AG10803 (cell line): ENCODE measurements at places on chromosomes 12 and 14.

DNA sequence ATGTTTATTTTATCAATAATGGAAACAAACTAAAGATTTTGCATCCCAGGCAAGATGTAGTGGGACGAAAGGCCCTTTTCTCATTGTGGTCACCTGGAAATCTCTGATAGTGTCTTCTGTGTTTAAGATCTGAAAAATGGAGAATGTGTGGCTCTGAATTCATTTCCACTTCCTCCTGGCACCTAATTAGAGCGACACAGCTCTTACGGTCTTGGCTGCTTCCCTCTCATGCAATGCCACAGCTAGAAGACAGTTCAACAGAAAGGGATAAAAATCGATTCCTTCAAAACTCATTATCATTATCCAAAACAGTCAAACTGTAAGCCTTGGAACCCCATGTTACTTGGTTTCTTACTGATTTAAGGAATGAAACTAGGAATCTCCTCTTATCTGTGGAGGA is 9.3 kb downstream of the ST8SIA1 start:
- no peak for DNase-seq

- DNase-seq: peak; percentile 18
Measured at GRCh38 chr14:53109105-53110041, 43.8 kb downstream of the DDHD1 start.

GRCh38 chr12:123571343-123571813 is 13.0 kb upstream of the TMED2 start:
- peak; percentile 91 for DNase-seq

- no peak for DNase-seq
Measured at GRCh38 chr14:106826833-106827369, 1300.5 kb downstream of the TMEM121 start.

GRCh38 chr14:56138928-56139327 is 20.7 kb downstream of the PELI2 start:
- DNase-seq: no peak

DNA sequence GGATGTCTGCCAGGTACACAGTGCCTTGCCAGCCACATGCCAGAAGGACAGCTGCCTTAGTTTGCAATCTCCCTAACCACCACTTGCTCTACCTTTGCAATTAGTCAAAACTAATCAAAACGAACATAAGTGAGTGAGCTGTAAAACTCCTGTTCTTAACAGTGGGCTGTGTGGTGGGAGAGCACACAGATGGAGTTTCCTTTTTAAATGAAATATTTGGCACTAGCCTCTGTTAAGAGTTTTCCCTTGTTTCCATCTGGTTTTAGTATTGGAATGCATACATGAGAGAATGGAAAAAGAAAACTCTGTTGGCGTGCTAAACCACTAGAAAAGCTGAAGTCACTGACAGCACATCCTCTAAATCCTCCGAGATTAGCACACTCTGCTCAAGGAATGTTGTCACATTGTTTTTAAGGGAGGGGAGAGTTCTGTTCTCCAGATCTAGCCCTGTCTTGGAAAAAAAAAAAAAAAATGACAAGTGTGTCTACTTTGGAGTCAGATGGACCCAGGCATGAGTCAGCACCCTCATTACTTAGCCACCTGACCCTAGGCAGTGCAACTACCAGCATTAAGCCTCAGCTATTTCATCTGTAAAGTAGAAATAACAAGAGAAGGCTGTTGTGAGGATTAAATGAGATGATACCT is 83.9 kb downstream of the STXBP6 start:
- DNase-seq: peak; percentile 98

DNA sequence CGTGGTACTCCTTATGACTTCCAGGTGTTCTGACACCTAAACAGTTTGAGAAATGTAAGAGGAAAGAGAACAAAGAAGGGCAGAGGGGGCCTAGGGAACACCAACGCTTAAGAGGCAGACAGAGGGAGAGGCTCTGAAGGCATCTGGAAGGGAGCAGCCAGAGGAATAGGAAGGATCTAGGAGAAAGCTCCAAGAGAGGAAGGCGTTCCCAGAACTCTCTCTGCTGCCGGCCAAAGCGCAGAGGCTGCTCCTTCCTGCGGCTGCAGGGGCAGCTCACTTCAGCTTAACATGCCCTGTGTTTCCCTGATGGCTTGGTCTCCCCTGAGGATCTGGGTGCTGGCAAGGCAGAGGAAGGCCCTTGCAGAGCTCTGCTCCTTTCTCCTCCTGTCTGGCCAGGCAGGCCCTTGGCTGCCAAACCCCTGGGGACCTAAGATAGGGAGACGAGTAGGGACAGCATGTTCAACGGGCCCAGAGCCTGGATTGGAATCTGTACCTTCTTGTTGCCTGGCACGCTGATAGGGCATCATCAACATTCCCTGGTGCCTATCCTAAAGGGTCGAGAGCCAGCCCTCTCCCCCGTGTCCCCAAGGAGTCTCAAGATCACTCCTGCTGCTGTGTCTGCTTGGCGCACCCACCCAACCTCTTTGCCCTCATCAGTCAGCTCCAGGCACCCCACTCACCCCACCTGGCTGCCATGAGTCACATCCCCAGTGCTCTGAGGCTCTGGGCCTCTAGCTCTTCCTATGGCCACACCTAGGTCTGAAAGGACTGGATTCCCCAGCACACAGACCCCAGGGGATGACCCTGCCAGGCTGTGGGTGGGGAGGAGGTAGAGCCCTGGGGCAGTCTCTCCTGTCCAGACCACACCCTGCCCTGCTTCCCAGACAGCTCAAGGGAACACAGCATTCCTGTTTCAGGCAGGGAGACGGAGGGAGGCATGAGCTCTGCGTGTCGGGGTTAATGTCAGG is 45.6 kb downstream of the LTBP2 start:
- DNase-seq: no peak

DNA sequence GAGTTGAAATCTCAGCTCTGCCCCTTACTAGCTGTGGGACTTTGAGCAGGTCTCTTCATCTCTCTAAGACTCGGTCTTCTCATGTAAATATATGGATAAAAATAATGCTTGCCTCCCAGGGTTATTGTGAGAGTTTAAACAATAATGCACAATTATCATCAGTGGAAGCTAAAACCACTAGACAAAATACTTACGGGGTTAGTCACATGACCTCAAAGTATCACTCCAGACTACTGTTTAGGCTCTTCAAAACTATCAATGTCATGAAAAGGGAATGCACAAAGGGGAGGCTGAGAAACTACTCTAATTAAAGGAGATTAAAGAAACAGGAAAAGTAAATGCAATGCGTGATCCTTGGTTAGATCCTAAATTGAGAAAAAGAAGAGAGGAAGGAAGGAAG is 24.5 kb upstream of the TSPAN11 start:
- peak; percentile 54 for DNase-seq

DNA sequence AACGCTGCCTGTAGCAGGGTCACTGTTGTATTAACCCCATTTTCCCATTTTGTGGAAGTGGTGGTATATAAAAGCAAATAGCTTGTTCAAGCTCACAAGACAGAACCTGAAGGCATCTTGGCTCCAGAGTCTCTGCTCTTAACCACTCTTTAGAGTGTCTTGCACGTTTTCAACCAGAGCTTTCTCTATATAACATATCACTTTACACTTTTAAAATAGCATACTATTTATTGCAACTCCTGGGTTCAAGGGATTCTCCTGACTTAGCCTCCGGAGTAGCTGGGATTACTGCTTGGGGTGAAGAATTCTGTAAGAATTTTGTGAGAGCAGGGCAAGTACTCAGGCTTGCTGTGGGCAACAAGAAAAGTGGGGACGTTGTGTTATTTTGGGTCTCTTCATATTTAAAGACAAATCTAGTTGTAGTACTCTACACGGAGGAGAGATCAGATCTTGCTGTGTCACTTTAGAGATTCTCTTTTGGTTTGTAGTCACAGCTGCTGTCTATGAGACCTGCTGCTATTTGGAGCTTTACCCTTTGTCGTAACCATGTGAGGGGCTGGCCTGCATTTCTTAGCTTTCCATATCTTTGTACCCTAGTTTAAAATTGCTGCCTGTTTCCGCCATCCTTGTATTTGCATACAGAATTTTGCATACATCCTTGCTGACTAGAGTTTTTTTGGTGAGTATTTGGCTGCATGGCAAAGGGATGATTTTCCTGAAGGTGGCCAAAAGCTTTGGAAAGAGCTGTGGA is 40.7 kb downstream of the WDR20 start:
- no peak for DNase-seq

DNA sequence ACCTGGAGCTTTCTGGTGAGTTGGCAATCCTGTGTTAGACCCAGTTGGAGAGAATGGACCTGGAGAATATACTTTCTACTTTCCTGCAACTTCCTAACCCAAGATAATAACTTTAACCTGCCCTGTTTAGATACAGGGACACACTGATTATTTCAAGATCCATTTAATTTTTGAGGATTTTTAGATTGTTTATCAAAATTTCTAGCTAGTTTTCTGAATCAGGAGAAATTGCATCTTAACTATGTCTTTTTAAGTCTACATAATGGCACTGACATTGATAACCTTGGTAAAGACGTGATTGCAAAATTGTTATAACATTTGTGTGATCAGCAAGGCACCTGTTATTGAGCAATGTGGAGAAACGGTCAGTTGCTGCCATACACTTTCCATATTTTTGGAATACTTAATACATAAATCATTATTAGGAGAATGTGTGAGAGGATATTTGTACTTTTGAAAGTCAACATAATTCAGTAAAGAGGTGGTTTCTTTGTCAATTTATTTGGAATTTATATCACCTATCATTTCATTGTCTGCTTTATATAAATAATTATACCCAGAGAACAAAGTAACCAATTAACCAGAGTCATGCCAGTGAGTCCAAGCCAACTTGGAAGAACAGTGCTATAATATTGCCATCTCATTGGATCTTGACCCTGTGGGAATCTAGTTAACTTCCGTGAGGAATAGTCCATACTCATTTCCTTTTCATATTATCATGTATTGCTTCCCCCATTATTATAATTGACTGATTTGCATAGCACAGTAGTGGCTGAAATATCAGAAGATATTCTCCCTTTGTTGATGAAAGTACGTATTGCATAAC is 28.4 kb downstream of the NFYB start:
- DNase-seq: no peak
